ENCODE measurements at places on chromosomes 7 and 10.

GRCh38 chr7:156777364-156778069 is 115.5 kb downstream of the LMBR1 start:
- no peak for DNase-seq

- DNase-seq: no peak
Measured at GRCh38 chr10:110629680-110630191, 14.4 kb upstream of the RBM20 start.

DNA sequence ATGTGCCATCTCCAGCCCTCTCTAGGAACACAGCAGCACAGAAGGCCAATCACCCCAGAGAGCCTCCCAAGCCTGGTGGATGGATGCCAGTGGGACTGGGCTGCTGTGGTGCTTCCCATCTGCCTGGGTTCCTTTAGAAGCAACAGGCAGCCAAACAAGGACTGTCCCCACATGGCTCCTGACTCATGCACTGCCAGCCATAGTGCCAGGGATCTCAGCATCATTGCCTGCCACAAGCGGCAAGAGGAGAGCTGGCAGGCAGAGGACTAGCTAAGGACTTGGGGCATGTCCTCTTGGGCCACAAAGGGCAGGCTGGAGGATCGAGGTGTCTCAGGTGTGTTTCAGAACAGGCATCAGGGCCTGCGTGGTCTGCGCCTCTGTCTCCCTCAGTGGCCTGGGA is 23.4 kb upstream of the FIGNL1 start:
- DNase-seq: no peak

- DNase-seq: no peak
Measured at GRCh38 chr10:112250555-112250954, 32.6 kb upstream of the TECTB start.

DNA sequence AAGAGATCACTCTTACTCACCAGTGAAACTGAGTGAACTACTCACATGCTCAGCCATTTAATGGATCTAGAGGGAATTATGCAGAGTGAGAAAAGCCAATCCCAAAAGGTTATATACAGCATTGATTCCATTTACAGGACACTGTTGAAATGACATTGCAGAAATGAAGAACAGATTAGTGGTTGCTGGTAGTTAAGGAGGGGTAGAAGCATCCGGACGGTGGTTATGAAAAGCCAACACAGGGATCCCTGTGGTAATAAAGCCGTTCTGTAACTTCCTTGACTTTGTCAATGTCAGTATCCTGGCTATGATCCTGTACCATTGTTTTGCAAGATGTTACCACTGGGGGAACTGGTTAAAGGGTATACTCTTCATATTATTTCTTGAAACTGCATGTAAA is 253.4 kb downstream of the USP6NL start:
- DNase-seq: no peak

DNA sequence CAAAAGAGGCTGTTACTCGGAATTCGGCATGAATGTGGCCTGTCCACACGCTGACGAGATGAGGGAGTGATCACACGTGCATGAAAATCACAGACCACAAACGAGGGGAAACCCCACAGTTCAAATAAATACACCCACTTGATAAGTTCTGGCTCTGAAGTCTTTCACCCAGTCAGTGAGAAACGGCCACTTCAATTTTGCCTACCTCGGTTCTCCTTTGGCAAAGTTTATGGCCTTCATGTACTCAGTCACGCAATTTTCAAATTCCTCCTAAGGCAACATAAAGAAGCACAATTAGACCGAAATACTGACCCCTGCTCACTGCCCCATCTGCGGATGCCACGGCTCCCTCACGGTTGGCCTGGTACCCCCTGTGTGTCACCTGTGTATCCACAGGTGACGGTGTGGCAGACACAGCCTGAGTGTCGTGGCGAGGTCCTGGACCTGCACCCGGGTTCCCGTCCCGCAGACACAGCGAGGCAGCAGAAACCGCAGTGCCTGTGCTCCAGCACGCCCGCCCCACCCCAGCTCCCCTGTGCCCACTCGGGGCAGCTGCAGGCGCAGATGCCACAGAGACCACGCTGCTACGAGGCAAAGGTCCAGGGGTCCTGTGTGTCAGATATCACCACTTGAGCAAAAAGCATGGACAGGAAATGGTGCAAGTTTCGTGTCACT is 1.4 kb downstream of the CFAP46 start:
- no peak for DNase-seq

- DNase-seq: no peak
Measured at GRCh38 chr10:8102708-8103401, 48.4 kb downstream of the GATA3 start.

- no peak for DNase-seq
Measured at GRCh38 chr7:74083117-74083876, at the start of gene LIMK1. LIMK1 (plus strand) TSS chr7:74083804; CDS start chr7:74083991, 187 bp downstream.

DNA sequence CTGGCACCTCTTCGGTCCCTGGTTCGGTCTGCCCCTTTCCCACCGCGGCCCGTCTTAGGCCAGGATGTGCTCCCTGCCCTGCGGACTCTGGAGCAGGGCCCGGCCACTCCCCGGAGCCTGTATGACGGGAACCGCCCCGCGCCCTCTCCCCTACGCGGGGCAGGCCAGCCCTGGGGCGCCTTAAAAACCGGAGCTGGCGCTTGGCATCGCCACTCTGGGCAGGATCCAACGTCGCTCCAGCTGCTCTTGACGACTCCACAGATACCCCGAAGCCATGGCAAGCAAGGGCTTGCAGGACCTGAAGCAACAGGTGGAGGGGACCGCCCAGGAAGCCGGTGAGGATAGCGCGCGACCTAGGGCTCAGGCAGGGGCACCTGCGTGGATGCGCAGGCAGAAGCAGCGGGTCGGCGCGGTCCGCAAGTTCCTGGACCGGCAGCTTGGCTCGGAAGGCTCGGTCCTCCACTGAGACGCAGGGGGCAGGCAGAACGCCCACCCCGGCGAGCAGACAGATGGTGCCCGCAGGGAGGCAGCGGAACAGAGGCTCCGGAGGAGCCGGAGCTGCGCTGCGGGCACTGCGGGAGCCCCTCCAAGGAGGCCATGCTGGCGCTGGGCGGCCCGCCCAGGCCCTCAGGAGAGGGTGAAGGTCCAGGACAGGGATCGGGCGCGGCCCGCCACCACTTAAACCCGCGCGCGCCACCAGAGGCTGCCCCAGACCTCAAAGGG is at the start of gene ADIRF:
Gene ADIRF (plus strand): TSS at position 212 of the 723 bp plus-strand sequence. CDS start 63 bp downstream, at position 275.
- DNase-seq: no peak

GRCh38 chr10:86446440-86446839 is 75.2 kb downstream of the WAPL start:
- DNase-seq: no peak

GRCh38 chr10:119379466-119380071 is 162.9 kb downstream of the RGS10 start:
- DNase-seq: no peak

GRCh38 chr7:69762821-69763352 is 164.6 kb downstream of the AUTS2 start:
- DNase-seq: no peak

DNA sequence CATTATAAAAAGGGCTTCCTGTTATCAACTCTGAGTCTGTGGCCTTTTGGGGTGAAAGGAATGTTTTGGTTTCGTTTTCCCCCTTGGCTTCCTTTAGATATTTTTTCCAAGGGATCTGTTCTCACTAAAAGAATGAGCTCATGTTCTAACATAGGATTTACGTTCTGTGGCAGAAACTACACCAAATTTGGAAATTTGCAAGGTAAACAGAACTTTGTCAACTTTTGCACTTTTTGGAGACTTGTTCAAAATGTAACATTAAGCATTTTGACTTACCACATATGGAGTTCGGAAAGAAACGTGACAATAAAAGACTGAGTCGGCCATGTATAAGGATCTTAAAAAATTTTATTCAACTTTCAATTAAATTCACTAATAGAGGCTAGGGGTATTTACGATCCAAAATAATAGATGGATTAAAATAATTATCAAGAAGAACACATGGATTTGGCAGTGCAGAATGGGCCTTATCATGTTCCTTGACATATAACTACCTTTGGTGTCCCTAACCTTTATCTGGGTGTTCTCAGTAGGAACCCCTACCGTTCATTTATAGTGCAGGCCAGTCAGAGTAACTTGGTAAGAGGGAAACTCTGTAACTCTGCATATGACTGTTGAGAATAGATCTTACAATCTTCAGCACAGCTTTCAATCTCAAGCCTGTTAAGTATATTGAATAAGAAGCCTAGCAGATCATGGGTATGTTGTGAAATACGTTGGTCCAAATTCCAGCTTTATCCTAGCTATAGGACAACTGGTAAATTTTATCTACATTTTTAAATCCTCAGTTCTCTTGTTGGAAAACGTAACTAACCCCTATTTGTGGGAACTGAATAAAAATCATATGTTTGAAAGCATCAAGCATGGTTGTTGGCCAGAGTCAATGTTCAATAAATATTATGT is 11.8 kb downstream of the CPED1 start:
- DNase-seq: no peak

GRCh38 chr7:130882396-130882795 is 148.4 kb upstream of the KLF14 start:
- no peak for DNase-seq

DNA sequence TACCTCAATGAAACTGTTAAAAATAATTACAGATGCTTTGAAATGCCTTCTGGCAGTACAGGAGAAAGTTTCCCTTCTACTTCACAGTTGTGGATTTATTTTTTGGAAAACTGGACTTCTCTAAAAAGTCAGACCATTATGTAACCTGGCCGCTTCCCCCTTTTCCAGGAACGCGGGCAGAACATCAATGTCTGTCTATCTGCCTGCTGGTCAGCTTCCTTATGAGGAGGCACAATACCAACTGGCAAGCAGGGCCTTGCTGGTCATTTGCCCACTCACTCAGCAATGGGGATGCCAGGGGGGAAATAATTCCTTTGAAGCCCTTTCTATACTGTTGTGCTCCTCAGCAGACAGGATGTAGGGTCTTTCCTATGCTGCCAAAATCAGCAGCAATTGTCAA is 22.5 kb upstream of the ADRB1 start:
- DNase-seq: no peak

DNA sequence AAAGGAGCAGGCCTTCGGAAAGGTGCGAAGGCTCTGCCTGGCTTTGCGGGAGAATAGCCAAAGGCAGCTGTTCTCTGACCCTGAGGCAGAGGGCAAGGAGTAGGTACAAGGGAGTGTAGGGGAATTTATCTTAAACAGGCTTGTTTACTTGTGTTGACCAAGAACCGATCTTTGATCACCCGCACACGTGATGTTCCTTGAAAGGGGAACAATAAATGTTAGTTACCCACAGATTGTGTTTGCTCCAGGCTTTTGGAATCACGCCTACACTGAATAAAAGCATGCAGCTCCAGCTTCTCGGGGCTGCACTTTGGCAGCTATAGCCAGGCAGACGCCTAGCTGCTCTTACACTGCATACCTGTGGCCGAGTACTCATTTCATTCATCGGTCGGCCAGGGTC is 420.8 kb downstream of the PHF14 start:
- no peak for DNase-seq

- no peak for DNase-seq
Measured at GRCh38 chr7:71465741-71466189, 333.8 kb downstream of the GALNT17 start.

DNA sequence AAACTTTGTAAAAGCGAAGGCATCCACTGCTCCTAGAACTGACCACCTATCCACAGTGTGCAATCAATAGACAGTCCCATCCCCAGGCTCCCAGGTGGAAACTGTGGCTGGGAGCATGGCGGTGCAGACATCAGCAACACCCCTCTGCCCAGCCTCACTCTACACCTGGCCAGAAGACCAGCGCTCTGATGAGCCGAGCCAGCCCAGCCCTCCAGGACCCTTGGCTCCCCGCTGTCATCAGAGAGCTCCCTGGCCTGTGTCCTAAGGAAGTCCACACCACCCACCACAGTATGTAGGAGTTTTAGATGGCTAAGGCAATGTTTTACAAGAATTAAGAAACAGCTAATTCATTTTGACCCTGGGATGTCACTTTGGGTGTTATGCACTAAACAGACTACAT is 81.0 kb downstream of the VOPP1 start:
- no peak for DNase-seq

DNA sequence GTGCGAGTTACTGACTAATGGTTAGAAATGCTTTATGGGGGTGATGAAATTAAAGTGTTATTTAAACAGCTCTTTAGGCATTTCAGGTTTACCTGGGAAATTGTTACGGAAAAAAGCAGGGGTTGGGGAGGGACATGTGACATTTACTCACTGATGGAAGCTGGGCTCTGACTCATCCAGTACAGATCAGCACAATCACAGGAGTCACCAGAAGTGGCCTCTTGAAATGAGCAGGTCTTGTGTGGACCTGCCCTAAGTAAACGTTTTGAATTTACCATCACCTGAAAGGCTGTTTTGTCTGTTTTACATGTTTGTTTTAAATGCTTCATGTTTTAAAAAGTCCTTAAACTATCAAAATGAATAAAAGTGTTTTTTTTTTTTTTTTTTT is 2.3 kb downstream of the GLRX3 start:
- no peak for DNase-seq

DNA sequence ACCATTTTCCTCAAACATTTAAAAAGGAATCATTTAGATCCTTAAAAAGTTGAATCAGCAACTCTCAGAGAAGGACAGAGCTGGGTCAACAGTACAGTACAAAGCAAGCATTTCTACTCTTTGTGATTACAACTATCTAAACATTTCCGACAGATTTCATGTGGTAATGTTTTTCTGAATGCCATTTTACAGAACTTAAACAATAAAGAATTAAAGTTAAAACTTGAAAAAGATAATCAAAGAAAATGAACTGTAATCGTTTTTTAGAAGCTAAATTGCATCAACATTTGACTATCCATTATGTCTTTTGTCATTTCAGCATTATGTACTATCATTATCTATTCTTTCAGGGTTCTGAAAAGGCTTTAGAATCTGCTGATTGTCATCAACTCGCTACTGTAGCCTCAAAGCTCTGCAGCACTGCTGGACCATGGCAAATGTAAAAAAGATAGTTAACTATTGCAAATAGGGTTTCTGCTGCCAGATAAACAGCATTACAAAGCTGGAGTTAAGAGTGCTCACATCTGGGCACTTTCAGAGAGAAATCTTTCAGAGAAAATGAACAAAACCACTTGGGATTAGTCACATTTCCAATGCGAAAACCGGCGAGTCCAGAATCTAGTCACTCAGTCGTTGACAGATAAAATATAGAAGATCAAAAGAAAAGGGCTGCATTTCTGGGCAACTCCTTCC is 160.4 kb upstream of the LAMB4 start:
- DNase-seq: no peak

Measured in omental fat pad (tissue), 4 donors.